ENCODE measurements at places on chromosomes 5 and 9. TPM values are rescaled to one million over a fixed set of nuclear protein-coding genes. Genes with fewer than 3 reads are reported as not detected.

- no peak overlapping the region for H3K4me3 ChIP-seq
- no peaks in the 10 kb centered on the region for H3K36me3 ChIP-seq
Observed at GRCh38 chr5:169544264-169544950, 39.2 kb upstream of the SPDL1 start.

DNA sequence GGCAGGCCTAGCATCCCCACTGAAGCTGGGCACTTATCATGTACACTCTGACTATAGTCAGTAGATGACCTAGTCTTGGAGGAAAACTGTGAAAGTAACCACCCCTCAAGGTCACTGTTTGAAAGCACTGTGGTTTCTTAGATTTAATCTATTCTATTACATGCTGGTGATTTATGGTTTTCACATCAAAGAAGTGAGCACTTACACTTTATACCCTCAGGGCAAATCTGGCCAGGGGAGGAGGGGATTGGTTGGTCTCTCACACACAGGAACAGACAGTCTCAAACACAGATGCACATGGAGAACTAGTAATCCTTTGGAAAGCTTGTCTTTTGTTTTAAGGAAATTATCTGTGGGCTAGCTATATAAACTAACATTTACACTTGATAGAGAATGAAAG, 17.9 kb upstream of the SPIN1 start:
- DNase-seq, result no peak
- no peaks in the 10 kb centered on the region for H3K36me3 ChIP-seq
- H3K4me1 ChIP-seq, result no peaks in the 10 kb centered on the region
- no peak overlapping the region for H3K27ac ChIP-seq

DNA sequence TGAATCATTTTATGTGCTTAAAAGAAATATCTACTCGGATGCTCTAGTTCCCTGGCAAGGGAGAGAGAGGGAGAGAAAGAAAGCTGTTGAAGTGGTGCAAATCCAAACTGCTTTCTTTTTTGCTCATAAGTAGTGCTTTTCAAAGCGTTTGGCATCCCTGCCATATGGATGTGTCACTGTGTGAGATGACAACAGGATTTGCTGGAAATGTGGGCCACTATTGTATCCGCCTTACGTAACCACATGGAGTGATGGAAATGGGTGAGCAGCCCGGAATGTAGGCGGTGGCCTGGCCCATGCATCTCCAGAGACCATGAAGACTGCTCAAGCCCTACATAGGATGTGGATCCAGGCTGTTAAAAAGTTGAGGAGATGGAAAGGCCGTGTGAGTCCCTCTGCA, 30.8 kb downstream of the TJP2 start:
- peak; percentile 56 for DNase-seq
- H3K27ac ChIP-seq, result peak overlapping the region; percentile 35
- H3K27me3 ChIP-seq, result no peaks in the 10 kb centered on the region
- H3K4me1 ChIP-seq, result peaks cover 9% of the 10 kb centered on the region
- no peak overlapping the region for H3K4me3 ChIP-seq

DNA sequence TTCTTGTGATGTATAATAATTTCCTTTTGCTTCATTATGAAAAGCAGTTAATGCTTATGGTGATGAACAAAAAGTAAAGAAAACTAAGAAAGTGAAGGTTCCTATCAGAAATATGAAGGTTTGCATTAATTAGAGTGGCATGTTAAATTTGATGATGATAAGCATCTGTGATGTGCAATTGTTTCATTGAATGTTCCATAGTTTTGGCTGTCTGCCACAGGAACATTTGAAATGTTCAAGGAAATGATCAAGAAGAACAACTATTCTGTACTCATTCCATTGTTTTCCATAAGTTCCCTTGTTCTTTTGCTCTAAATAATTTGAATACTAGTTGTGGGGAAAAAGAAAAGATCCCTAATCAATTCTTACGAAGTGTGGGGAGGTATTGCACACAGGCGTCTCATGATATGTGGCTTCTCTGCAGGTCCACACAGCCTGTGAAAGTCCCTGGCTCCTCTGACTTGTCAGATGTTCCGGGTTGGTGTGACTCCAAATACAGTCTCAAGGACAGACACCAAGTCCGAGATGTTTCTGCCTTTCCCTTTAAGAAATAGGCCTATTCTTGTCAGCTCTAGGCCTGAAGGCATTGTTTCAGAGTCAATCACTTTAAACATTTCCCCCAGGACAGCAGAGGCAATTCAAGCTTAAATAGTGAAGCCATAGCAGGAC, 152.6 kb upstream of the MAST4 start:
- H3K4me1 ChIP-seq, result no peaks in the 10 kb centered on the region
- H3K4me3 ChIP-seq, result no peak overlapping the region
- no peaks in the 10 kb centered on the region for H3K27me3 ChIP-seq
- H3K27ac ChIP-seq, result no peak overlapping the region
- no peaks in the 10 kb centered on the region for H3K36me3 ChIP-seq

- peaks cover 6% of the 10 kb centered on the region for H3K27me3 ChIP-seq
- H3K4me3 ChIP-seq, result no peak overlapping the region
- H3K4me1 ChIP-seq, result peaks cover 18% of the 10 kb centered on the region
- H3K36me3 ChIP-seq, result peaks cover 7% of the 10 kb centered on the region
Observed at GRCh38 chr5:177099422-177100093, 12.8 kb downstream of the FGFR4 start.

DNA sequence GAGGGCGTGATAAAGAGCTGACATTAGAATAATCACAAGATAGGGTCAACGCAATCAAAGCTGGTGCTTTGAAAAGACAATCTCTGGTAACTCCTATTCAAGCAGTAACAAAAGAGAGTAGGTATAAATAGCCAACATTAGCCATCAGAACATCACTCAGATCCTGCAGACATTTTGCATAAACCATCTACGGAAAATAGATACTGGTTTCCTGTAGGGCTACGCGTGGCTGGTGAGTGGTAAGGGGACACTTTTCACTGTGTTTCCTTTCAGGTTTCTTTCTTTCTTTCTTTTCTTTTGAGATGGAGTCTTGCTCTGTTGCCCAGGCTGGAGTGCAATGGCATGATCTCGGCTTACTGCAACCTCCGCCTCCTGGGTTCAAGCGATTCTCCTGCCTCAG, 22.3 kb downstream of the TTF1 start:
- H3K4me3 ChIP-seq, result no peak overlapping the region
- H3K4me1 ChIP-seq, result no peaks in the 10 kb centered on the region
- H3K27ac ChIP-seq, result no peak overlapping the region

- peaks cover 23% of the 10 kb centered on the region for H3K4me1 ChIP-seq
- peak overlapping the region; percentile 30 for H3K27ac ChIP-seq
- H3K27me3 ChIP-seq, result no peaks in the 10 kb centered on the region
- H3K4me3 ChIP-seq, result no peak overlapping the region
- H3K36me3 ChIP-seq, result no peaks in the 10 kb centered on the region
Observed at GRCh38 chr5:34487159-34487879, 168.8 kb upstream of the RAI14 start.

GRCh38 chr5:132065351-132065937, 5.0 kb downstream of the IL3 start:
- DNase-seq, result peak; percentile 60
- H3K27me3 ChIP-seq, result no peaks in the 10 kb centered on the region
- peaks cover 4% of the 10 kb centered on the region for H3K4me1 ChIP-seq

GRCh38 chr5:10045376-10045775, 204.3 kb downstream of the ATPSCKMT start:
- no peaks in the 10 kb centered on the region for H3K27me3 ChIP-seq
- no peak for DNase-seq
- H3K4me3 ChIP-seq, result no peak overlapping the region
- no peaks in the 10 kb centered on the region for H3K4me1 ChIP-seq
- no peaks in the 10 kb centered on the region for H3K36me3 ChIP-seq

DNA sequence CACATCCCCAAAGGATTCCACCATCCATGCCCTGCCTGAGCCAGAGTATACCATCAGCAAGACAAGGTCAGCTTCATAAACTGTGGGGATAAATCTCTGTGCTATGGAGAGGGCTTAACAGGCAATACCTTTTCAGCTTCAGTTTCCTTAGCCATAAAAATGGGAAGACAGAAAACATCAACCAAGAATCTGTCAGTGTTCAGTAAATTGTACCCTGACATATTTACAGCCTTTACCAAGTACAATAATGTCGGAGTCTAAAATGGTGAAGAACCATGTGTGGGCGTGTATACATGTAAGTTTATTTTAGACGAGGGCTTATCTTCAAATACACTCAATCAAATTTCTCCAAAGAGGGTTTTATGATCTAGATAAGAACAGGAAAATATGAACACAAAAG, 94.7 kb downstream of the ELAVL2 start:
- no peaks in the 10 kb centered on the region for H3K36me3 ChIP-seq
- no peaks in the 10 kb centered on the region for H3K4me1 ChIP-seq
- no peak overlapping the region for H3K4me3 ChIP-seq

The GTF2H2C gene
- polyA plus RNA-seq, result 34.4 TPM

The SLC34A1 gene
- polyA plus RNA-seq, result not detected

The CTXN3 gene
- polyA plus RNA-seq, result not detected

The OR1J1 gene
- polyA plus RNA-seq, result not detected

All from fibroblast of lung (primary cell).